HL-60 (cell line): ENCODE measurements at places on chromosomes 11 and 22.

DNA sequence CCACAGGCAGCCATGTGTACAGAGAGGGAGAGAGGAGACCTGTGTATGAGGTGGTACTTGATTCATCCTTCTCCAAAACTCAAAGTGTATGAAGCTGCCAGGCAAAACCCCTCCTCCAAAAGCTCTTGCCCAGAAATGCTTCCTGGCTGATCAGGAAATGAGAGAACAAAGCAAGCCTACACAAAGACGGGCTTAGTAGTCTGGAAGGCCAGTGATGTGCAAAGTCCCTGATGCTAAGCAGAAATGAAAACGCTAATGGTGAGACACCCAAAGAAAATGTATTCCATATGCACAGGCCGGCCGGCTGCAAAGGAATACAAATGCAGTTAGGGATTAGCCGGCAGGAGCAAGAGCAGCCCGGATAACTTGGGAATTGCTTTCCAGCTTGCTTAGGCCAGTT lies 234.9 kb upstream of the CADM1 start:
- no peak for DNase-seq

- no peak for DNase-seq
These were observed 137.2 kb downstream of the DBX1 start for GRCh38 chr11:20023082-20023426.

GRCh38 chr22:17380359-17381087 lies 11.3 kb downstream of the CECR2 start:
- no peak for DNase-seq

DNA sequence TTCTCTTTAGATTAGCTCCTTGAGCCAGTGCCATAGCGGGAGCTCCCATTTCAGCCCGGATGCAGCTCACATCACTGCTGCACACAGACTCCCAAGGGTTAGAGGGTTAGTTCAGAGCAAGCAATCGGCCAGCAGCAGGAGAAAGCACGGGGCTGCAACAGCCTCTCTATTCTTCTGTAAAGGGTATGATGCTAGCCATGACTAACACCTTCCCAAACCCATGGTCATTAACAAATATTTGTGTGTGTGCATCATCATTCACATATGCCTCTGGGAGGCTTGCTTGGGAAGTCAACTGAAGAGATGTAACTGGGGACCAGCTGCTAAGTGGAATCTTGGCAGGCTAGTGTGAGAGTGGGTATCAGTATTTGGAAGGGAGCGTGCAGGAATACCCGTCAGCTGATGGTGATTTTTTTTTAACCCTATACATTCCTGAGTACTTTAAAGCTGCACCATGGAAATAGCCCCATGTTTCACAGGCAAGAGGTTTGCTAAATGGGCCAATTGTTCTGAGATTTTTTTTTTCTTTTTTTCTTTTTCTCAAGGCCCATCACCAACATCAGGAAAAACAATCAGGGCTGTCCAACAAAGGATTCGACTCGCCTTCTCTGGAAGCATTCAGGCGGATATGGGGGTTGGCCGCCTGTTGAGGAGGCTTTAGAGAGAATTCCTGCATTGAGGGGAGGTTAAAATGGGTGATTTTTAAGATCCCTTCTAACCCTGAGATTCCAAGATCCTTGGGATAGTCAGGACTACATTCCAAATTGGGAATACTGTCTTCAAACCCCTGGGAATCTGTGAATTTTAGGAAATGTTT lies 33.2 kb upstream of the CCDC89 start:
- no peak for DNase-seq

- DNase-seq, result no peak
These were observed 100.0 kb upstream of the SOX6 start for GRCh38 chr11:16456366-16456765.

GRCh38 chr11:129163714-129164164 lies 28.4 kb downstream of the ARHGAP32 start:
- DNase-seq, result no peak

DNA sequence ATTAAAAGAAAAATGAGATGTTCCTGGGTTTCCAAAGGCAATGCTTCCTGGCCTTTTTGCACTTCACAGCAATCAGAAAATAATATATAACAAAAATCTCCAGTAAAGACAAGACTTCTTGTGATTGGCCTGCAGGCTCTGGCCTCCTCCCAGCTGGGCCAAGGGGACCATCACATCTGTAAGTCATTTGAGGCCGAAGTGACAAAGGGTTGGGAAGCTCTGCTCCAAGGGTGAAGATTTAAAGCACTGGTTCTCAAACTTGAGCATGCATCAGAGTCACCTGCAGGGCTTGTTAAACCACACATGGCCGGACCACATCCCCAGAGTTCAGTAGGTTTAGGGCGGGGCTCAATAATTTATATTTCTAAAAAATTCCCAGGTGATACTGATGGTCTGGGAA lies 32.1 kb downstream of the ARFGAP2 start:
- no peak for DNase-seq

GRCh38 chr11:126391970-126392632 lies 36.6 kb downstream of the ST3GAL4 start:
- DNase-seq, result peak; percentile 83

GRCh38 chr11:110176366-110177085 lies 83.3 kb downstream of the ZC3H12C start:
- DNase-seq, result no peak

GRCh38 chr11:33701302-33702230 lies 940 bp upstream of the C11orf91 start:
- no peak for DNase-seq

DNA sequence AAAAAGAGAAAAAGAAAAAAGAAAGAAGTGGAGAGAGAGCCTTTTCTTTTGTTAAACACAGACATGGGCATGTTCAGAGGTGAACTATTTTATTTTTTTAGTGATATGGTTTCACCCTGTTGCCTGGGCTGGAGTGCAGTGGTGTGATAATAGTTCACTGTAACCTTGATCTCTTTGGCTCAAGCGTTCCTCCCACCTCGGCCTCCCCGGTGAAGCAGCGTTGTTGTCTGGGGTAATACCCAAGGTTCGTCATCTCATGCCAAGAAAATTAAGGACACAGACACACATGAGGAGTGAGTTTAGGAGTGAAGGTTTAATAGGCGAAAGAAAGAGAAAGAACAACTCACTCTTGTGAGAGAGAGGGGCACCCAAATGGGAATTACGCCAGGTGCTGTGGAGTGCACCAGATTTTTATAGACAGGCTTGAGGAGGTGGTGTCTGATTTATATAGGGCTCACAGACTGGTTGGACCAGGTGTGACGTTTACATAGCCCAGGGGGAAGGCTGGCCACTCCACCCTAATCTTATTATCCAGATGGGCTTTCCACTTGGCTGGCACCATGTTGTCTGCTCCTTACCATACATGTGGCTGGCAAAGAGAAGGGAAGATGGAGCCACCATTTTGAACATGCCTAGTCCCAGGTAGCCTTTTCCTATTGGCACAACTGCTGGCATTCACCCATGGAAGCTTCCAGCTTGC lies 42.3 kb downstream of the GRAMD1B start:
- no peak for DNase-seq

GRCh38 chr11:65295001-65295400 lies 19.7 kb upstream of the CDC42EP2 start:
- no peak for DNase-seq

DNA sequence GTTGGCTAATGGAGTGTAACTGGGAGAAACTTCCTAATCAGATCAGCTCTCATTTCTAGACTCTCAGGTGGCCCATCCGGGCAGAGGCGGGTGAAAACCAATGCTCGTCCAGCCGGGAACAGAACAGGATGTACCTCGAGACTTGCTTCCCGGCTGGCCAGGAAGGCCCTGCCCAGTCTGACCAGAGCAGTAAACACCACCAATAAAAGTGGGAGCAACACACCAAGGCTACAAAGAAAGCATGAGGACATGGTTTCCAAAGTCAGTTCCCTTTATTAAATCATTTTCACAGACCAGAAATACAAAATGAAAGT lies 940 bp upstream of the TNKS1BP1 start:
- no peak for DNase-seq

GRCh38 chr11:122234257-122234656 lies 118.2 kb upstream of the BLID start:
- no peak for DNase-seq

DNA sequence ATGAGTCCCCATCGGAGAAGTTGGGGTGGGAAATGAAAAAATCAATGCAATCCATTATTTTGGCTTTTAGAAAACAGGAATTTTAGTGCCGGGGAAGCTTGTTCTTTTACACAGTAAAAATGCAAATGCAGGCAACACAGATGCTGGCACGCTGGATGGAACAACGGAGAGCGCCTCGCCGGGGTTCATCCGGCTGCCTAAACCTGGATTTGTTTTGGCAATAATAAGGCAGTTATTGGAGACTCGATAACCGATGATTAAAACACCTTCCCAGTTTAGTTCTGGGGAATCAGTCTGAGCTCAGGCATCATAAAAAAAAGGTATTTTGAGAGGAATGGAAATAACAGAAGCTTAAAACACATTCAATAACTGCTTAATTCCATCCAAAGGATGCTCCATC lies 2.9 kb downstream of the DSCAML1 start:
- DNase-seq, result no peak

DNA sequence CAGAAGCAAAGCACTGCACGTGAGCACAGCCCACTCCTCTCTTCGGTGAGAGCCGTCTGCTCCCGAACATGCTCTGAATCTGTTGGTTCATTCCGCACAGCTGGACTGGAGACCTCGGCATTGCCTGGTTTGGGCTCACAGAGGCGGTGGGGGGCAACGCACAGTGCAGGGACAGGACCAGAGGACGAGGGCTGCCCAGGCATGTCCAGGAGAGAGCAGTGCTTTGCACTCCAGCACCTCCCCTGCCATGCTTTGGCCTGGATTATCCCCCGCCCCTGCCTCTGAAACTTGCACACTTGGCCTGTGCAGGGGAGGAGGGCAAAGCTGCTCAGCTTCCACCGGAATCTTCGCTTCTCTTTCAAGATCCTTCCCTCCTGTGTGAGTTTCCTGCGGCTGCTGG lies 536.5 kb downstream of the BRD1 start:
- DNase-seq, result no peak

GRCh38 chr11:28257761-28258160 lies 149.6 kb downstream of the METTL15 start:
- DNase-seq, result no peak

DNA sequence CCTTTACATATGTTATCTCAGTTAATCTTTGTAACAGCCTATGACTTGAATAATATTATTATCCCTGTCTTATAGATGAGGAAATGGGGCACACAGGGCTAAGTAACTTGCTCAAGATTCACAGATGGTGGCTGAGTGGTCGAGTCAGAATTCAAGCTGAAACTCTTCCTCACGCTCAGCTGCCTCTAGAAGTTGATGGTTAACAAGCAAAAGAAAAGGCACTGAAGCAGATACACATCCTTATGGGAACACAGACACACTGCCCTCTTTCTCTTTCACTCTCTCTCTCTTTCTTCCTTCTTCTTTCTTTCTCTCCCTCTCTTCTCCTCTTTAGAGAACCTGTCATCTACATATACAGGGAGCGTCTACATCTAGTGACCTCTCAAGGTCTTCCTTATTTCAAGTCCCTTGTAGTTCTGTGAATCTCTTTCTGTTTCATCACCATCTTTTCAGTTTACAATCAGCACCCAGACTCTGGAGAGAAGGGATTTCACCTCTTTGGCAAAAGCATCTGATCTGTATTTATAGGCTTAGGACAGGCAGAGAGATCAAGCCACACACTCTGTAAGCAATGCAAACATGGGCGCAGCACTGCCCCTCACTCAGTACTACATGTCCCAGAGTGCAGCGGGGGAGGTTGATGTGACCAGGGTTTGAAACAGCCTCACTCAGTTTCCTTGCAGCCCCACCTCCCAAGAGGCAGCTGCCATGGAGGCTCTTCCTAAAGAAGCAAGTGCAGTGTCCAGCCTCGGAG lies 75.7 kb downstream of the GRAMD1B start:
- no peak for DNase-seq

DNA sequence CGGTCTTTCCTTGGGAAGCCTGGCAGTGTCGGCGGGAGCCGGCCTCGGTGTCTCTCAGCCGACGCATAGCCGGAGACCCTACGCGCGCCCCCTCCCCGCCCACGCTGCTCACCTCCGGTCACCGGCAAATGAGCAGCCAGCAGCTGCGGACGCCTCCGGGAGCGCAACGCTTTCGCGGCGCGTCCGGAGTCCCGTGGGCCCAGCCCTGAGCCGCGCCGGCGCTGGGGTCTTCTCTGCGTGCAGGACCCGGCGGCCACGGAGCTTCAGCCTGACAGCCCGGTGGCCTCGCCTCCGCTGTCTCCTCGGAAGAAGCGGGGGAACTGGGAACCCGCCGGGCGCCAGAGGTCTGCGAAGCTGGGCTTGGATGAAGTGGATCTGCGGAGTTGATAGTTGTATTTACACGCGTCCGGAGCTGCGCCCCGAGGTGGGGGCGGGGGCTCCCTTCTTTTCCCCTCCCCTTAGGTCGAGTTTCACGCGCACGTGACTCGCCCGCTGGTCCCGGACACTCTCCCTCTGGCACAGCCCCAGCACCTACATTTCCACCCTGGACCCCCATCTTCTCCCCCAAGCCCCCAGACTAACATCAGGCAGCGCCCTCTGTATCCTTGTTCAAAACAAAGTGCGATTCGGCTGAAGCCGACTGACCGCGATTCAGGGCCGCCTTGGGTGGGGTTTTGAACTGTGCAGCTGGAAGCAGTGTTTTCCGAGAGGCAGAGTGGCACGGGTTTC lies at the start of gene SLC43A1:
TSS of gene SLC43A1 (minus strand) at position 371 of the 729 bp plus-strand sequence. CDS start 1,591 bp downstream, outside the sequence.
- no peak for DNase-seq

GRCh38 chr11:44618561-44619425 lies 53.3 kb downstream of the CD82 start:
- DNase-seq, result no peak

GRCh38 chr11:83006877-83007330 lies 64.8 kb downstream of the RAB30 start:
- DNase-seq, result no peak

GRCh38 chr11:8691601-8692000 lies 9.0 kb downstream of the RPL27A start:
- no peak for DNase-seq

- no peak for DNase-seq
These were observed 6.0 kb downstream of the CBX7 start for GRCh38 chr22:39146256-39147101.

- DNase-seq, result peak; percentile 77
These were observed 15.9 kb downstream of the PTDSS2 start for GRCh38 chr11:465896-466530.

DNA sequence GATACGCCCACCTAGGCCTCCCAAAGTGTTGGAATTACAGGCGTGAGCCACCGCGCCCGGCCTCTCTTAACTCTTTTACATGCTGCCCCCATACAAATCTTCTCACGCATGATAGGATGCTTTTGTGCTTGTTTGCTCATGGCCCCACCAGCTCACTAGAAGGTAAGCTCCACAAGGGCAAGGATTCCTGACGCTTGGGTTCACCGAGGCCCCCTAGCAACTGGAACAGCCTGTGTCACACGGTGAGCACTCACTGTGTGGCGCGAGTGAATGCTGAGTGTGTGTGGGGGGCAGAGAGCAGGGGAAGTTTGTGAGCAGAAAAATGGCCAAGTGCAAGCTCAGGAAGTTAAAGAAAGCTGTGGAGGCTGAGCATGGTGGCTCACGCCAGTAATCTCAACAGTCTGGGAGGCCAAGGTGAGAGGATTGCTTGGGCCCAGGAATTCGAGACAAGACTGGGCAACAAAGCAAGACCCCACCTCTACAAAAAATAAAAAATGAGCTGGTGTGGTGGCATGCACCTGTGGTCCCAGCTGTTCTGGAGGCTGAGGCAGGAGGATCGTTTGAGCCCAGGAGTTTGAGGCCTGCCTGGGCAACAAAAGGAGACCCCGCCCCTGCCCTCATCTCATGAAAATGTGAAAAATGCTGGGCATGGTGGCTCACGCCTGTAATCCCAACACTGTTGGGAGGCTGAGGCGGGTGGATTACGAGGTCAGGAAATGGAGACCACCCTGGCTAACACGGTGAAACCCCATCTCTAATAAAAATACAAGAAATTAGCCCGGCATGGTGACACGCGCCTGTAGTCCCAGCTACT lies 2.3 kb downstream of the BAD start:
- DNase-seq, result no peak

- DNase-seq, result no peak
These were observed 81.3 kb upstream of the LINC01488 start for GRCh38 chr11:69400140-69400539.
